Esophagus squamous epithelium (tissue), 5 donors: ENCODE measurements at places on chromosomes 5 and 9.

DNA sequence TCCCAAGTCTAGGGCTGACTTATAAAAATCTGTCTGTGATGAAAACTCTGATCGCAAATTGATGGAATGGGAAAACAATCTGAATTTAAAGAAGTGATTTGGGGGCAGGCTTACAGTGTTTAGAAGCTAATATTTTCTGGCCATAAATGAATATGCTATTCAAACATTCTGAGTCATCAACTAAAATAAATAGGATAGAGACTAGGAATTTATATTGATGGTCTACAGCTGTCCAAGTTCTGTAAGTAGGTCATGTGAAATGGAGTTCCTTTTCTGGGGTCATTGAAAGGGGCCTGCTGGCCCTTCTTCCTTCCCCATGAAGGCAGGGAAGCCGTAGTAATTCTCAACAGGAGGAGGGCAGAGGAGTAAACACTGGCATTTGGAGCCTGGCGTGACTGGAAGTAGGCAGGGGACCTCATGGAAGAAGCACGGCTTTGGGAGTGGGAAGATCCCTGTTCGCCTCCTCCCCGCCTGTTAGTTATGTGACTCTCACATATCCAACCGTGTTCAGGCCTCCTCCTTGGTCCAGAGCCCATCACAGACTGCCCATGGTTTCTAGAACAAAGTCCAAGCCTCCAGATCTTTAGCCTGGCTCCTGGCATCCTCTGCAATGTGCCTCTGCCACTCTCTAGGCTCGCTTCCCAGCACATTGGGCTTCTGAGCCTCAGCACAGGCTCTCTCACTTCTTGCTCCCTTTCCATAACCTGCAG lies 31.7 kb downstream of the ALG2 start:
- DNase-seq, result no peak

DNA sequence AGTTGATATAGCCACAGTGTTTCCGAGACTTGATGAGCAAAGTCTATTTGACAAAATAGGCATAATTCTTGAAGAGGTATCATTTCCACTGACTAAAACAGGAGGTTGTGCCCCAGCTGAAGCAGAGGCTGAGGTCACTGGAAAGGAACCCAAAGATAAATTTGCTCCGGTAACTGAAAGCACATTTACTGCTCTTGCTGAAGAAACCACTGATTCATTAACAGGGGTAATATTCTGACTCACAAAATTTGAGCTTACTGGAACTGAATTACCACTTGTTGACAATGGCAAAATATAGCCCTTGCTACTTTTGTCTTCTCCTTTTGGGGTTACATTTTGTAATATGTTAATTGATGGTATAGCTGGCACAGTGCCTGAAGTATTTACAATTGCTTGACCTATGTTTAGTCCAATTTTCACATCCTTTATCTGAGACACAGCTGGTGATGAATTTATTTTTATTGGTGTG lies 30.2 kb downstream of the MLANA start:
- DNase-seq, result no peak

DNA sequence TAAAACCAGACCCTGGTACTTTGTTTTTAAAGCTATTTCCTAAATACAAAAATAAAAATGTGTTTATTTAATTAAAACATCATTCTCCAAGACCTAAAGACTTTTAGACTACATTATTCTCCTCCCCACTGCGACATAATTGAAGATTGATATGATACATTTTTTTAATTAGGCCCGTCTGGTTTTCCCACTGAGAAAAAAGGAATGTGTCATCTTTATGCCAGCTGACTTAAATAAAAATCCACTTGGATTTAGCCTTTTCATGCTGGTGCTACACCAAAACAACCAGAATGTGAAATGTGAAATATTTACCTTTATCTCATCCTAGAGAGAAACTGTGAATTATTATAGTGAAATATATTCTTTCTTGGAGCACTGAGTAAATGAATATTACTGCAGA lies 155.5 kb upstream of the PPP1R2B start:
- DNase-seq, result no peak

DNA sequence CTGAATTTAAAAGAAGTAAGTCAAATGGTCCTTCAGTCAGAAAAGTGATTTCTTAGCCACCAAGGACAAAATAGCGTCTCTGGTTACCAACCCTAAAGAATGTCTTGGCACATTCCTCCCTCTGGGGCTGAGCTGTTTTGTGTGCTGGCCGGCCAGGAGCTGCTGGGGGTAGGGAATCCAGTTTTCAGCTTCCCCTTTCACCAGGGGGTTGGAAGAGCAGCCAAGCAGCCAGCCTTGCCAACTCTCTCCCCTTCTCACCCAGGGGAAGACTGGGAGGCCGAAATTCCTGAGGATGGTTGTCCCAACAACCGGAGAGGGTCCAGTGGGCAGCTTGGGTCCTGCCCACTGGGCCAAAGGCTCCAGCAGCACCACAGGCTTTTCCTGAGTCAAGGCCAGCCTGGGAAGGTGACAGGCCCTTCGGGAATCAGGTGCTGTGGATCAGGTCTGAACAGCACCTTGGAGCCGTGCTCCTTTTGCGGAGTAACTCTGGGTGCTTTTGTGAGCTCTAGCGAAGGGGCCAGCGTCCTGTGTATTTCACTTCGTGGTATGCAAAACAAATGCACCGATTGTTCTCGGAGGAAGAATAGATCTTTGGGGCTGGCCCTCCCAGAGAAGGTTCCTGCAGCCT lies 4.2 kb downstream of the WWC1 start:
- DNase-seq, result no peak

DNA sequence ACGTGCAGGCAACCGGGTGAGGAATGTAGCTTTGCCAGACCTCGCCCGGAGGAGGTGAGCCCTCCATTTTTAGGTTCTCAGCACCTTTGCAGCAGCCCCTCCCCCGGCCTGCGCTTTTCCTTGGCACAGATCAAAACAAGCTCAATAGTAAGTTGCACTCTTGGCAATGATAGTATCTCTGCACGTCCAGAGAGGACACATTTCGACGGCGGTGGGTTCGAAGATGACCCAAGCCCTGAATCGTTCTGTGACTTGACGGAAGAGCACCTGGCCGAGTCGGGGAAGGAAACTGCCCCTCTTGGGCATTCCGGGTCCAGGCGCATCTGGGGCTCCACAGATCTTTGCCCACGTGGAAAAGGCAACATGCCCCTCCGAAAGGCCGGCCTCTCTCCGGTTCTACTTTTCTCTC lies 904 bp downstream of the GDNF start:
- DNase-seq, result no peak

GRCh38 chr9:84992381-84992780 lies 322.9 kb downstream of the NTRK2 start:
- no peak for DNase-seq

GRCh38 chr5:178348356-178349074 lies 115.9 kb upstream of the PHYKPL start:
- DNase-seq, result no peak

DNA sequence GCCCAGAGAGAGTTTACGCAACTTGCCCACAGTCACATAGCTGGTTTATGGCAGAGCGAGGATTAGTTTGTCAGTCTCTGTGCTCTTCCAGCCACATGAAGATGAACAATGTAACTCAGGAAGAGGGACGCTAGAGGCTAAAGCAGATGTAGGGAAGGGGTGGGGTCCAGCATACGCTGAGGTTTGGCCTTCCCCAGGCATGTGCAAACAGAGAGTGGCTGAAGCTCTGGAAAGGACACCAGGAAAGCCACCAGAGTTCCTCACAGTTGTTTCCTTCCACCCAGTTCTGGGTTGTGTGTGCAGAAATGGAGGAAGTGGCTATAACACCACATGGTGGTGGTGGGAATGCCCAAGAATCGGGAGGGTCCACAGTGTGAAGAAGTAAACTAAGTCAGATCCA lies 60.0 kb downstream of the SNX18 start:
- DNase-seq, result no peak

DNA sequence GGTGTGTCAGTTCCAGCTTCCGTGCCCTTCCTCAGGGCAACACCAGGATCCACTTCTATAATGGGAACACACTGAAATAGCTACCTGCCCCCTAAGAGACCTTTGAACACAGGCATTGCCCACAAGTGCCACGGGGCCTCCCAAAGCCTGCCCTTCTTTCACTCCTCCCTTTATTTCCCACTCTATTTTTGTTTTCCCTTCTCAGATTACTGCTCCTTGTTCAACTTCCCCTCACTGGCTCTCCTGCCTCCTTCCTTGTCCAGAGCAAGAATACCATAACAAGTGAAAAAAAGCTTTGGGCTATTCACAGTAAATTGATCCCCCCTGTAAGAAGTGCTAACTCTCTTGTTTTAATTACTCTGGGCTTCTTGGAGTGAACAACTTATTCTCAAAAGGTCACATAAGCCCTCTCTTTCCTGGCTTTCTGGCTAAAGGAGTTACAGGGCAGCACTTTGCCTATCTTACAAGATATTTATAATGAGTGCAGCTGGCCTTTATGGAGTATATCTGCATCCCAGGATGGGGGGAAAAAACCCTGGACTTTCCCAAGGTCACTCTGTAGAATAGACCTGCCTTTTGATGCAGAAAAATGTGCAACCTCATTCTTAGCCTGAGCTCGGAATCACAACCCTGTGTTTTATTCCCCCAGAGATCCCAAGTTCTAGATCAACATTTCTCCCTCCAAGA lies 11.3 kb downstream of the CTXN3 start:
- DNase-seq, result no peak

- DNase-seq, result no peak
These were observed 15.8 kb upstream of the LCP2 start for GRCh38 chr5:170313344-170313743.

DNA sequence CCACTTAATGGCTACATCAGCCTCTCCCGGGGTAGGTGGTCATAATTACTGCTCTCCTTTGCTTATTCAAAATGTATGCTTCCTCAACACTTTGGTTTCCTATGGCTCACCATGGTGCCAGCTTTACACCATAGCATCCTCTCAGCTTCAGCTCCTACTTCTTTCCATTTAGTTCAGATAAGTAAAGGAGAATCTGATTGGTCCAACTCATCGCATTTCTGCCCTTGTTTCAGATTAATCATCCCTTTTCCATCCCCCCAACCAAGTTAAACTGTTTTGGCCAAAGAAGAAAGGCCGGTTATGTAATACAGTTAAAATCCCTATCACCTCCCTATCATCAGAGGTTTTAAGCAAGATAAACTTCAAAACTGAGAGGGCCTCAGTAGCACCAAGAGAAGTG lies 130.5 kb downstream of the CETN3 start:
- DNase-seq, result no peak

DNA sequence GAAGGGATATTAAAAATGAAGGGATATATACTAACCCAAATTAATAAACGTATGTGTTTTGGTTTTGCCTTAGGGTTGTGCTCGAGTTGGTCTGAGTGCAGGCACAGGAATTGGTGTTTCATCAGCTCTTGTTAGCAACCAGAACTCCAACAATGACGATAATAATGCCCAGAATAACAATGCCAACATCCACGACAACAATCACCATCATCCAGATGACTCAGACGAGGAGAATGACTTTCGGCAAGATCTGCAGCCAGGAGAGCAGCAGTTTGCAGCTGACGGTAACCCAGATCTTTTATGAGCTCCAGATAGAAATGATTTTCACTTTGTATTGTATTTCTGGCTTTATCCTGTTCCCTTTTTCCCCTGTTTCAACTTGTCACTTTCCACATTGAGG lies 33.2 kb downstream of the FBXO38 start:
- no peak for DNase-seq

- DNase-seq, result no peak
These were observed 153.9 kb downstream of the ELAVL2 start for GRCh38 chr9:23672151-23672550.

- DNase-seq, result no peak
These were observed 56.4 kb downstream of the SNX18 start for GRCh38 chr5:54573812-54574489.

GRCh38 chr5:154811239-154811638 lies 39.2 kb downstream of the FAXDC2 start:
- no peak for DNase-seq

DNA sequence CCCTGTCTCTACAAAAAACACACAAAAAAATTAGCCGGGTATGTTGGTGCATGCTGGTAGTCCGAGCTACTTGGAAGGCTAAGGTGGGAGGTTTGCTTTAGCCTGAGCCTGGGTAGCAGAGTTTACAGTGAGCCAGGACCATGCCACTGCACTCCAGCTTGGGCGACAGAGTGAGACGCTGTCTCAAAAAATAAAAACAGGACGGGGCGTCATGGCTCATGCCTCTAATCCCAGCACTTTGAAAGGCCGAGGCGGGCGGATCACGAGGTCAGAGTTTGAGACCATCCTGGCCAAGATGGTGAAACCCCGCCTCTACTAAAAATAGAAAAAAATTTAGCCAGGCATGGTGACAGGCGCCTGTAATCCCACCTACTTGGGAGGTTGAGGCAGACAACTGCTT lies 40.3 kb downstream of the UBE2D2 start:
- no peak for DNase-seq

GRCh38 chr5:33755231-33755630 lies 136.6 kb downstream of the ADAMTS12 start:
- DNase-seq, result no peak

DNA sequence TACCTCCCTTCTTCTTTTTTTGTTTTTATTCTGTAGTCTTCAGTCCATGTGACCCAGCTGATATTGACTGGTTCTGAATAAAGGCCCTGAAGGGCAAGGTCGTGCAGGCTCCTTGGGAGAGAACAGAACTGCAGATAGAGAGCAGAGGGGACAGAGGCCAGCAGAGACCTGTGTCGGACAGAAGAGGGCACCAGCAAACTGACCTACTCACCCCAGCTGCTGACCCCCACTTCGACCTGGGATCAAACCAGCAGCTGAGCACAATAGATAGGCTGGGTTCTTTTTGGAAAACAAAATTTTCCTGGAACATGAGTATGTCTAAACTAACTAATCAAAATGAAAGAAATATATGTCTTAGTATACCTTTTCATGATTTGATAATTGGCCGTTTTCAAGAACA lies 695.1 kb downstream of the NR2F1-AS1 start:
- DNase-seq, result no peak

- DNase-seq, result no peak
These were observed 39.6 kb upstream of the CEP78 start for GRCh38 chr9:78196258-78196657.

- no peak for DNase-seq
These were observed 592.4 kb upstream of the DAB2 start for GRCh38 chr5:40017135-40017534.

GRCh38 chr9:83419961-83420360 lies 118.2 kb downstream of the FRMD3 start:
- DNase-seq, result no peak

DNA sequence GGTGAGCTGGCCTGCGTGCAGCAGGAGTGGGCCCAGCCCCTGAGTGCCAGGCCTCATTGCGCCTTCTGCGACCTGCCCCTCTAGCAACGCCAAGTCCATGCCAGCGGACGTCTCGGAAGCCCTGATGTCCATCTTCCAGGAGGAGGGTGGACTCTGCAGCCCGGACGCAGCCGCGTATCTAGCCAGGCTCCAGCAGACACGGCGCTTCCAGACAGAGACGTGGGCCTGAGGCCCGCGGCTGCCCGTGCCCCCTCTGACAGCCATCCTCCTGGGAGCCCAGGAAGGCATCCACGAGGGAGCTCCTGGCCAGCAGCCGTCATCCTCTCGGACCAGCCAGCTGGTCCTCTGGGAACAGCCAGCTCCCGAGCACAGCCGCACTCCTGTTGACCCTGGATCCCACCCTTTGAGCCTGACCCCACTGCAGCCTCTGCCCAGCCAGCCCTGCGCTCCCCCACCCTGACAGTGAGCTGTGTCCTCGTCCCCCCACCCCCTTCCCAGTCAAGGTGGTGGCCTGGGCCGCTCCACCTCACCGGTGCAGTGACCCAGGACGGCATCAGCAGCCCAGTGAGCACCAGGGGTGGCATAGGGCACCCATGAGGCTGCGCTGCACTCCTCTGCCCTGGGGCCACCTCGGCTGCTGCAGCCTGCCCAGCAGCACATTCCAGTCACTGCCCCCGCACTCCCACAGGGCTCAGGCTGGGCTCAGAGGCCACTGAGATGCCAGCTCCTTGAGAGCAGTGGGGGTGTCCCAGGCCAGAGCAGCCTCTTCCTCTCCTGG lies 5.7 kb downstream of the RNF208 start:
- no peak for DNase-seq

GRCh38 chr9:121784731-121785411 lies 133.4 kb downstream of the DAB2IP start:
- no peak for DNase-seq
